Inflammatory macrophage treated with lipopolysaccharide for 4 hours (primary cell): ENCODE measurements at places on chromosomes 1 and 21.
A peak's percentile ranks its signal among the peaks of the same experiment; 100 is the strongest.

DNA sequence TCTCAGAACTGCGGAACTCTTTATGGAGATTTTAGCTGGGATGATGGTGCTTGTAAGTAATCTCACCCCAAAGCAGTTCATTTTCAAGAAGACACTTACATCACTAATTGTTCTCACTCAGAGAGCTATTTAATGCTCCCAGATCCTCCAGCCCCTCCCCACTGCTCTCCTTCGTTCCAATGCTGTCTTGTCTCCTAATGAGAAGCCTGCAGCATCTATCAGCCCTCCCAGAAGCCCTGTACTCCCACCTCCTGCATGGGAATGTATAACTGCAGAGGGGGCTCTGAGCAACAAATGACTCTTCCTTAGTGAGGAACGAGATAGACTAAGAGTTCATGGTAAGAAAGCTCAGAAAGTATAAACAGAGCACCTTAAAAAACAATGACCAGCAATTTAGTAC, 377.4 kb upstream of the RUNX1 start:
- no peak for DNase-seq

DNA sequence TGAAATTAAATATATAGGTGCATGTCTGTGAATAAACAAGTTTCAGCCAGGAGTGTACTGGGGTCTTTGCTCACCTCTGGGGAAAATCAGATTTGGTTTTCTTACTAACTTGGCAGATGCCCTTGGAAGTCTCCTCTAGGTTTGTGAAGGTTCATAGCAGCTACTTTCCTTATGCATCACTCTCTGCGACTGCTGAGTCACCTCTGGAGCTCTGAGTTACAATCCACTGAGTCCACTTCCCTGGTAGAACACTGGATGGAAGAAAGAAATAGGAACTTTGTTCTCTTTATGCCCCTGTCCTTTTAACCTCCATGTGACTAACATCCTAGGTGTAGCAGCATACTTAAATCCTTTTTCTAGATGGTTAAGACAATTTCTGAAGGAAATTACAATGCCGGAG, 4.4 kb upstream of the FASLG start:
- DNase-seq, result peak; percentile 7

DNA sequence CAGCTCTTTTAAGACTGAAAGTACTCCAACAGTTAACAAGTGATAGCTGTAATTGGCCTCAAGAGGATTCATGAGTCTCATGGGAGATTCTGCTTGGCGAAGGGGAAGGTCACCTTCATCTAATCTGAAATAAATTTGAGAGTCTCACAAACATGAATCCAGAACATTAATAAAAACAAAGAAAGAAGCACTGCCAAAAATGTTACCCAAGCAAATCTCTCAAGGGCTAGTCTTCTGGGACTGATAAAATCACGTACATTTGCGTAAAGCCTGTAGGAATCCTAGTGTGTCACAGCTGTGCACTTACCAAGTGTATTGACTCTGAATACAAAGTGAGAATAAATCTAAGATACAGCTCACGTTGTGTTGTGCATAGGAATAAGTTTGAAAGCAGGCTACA, 21.2 kb upstream of the NUF2 start:
- no peak for DNase-seq

GRCh38 chr1:27391511-27392095, 819 bp upstream of the GPR3 start:
- DNase-seq, result no peak

DNA sequence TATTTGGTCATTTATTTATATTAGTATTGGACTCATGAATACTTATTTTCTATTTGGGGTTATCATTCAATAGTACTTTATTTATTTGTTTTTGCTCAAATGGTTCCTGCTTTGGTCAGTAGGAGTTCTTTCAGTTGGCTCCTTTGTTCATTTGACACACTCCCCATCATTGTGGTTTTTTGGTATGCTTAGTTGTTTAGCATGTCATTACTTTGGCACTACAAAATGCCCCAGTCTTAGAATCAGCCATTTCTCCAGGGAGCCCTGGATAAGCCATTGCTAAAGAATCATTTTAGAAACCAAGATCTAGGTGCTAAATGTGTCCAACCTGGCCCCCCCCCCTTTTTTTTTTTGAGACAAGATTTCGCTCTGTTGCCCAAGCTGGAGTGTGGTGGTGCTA, 61.7 kb upstream of the MRPS6 start:
- no peak for DNase-seq

GRCh38 chr1:234631721-234632125, 21.7 kb upstream of the IRF2BP2 start:
- DNase-seq, result no peak

- peak; percentile 95 for DNase-seq
These were observed 21.6 kb downstream of the MAPKAPK2 start for GRCh38 chr1:206706298-206706791.

GRCh38 chr1:226424221-226425003, 16.5 kb upstream of the PARP1 start:
- no peak for DNase-seq

GRCh38 chr1:14371771-14372497, 226.6 kb upstream of the KAZN start:
- no peak for DNase-seq

DNA sequence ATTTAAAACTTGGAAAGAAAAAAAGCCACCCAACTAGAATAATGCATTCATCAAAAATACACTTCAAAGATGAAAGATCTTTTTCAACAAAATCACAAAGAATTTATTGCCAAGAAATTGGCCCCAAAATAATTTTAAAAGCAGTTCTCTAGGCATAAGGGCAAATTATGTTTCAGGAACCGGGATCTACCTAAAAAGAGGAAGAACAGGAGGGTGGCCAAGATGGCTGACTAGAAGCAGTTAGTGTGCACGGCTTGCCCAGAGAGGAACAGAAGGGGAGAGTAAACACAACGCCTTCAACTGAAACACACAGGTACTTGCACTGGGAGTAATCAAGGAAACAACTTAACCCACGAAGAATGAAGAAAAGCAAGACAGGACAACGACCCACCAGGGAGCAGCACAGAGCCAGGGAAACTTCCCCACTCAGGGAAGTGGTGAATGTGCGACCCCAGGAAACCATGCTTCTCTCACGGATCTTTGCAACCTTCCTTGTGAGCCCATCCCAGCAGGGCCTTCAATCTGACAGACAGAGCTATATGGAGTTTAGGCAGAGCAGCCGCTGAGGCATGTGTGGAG, 46.1 kb downstream of the ACKR1 start:
- DNase-seq, result no peak

DNA sequence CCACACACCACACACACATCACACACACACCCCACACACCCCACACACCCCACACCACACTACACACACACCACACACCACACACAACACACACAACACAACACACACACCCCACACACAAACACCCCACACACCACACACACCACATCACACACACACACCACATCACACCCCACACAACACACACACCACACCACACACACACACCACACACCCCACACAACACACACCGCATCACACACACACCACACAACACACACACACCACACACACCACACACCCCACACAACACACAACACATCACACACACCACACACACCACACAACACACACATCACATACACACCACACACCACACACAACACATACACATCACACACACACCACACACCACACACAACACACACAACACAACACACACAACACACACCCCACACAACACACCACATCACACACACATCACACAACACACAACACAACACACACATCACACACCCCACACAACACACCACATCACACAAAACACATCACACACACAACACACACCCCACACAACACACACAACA, 2.4 kb downstream of the LYPD8 start:
- DNase-seq, result no peak

- peak; percentile 23 for DNase-seq
These were observed 546 bp downstream of the ELOVL1 start for GRCh38 chr1:43367026-43367903.

DNA sequence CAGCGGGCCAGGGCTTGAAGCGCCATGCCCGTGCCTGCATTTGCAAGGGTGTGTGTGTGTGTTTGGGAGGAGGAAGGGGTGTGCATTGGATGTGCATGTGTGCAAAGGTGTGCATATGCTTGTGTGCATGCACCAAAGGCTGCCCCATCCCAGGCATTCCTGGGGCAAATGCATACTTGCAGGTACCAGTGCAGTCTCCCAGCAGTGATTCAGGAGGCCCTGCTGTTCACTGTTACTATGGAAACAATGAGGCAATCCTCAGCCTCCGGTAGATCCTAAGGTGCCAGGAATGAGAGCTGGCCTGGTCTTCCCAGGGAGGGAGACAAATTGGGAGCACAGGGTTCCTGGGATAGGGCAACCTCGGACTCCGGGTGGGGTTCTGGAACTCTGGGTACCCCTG, 7.5 kb upstream of the FNDC5 start:
- DNase-seq, result no peak

- DNase-seq, result no peak
These were observed 43.1 kb downstream of the GPR161 start for GRCh38 chr1:168093616-168094015.

GRCh38 chr1:154176337-154176736, 15.6 kb downstream of the TPM3 start:
- DNase-seq, result peak; percentile 61

- no peak for DNase-seq
These were observed 89.5 kb downstream of the SCMH1 start for GRCh38 chr1:41152622-41153044.

DNA sequence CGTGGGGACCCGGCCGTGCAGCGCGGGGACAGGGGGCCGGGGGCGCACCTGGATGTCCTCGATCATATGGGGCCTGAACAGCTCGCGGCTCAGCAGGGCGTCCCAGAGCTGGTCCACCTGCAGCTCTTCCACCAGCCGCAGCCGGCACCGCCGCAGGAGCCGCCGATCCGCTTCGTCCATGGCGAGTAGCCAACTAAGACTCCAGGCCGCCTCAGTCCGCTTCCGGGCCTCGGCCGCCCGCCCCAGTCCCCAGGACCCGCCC, at the start of gene CASP9:
TSS of gene CASP9 (minus strand) at position 195 of the 262 bp plus-strand sequence. CDS start at position 180, 15 bp downstream.
- DNase-seq, result no peak

DNA sequence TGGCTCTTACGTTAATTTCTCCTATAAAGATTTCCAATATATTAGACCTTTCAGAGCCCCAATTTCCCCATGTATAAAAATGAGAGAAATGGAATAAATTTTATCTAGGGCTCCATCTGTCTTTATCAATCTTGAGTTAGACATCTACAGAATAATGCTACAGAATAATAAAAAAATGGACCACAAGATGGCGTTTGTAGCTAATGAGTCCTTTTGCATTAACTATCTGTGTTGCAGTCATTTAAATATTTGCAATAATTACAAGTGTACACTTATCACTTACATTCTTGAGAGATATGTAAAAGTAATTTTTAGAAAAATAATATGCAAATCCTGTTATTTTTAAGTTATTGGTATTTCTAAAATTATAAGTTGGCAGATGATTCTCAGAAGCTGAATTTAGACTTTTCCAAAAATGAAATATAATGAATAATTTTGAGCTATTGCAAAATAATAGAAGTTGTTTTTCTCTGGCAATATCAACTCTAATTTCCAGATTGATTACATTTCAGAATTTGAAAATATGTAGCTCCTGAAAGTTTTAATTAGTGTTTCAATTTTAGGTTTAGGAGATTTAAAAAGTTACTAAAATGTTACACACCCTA, 87.7 kb downstream of the SNX7 start:
- peak; percentile 22 for DNase-seq

- DNase-seq, result no peak
These were observed 362.2 kb downstream of the SRGAP2C start for GRCh38 chr1:121546830-121547591.

DNA sequence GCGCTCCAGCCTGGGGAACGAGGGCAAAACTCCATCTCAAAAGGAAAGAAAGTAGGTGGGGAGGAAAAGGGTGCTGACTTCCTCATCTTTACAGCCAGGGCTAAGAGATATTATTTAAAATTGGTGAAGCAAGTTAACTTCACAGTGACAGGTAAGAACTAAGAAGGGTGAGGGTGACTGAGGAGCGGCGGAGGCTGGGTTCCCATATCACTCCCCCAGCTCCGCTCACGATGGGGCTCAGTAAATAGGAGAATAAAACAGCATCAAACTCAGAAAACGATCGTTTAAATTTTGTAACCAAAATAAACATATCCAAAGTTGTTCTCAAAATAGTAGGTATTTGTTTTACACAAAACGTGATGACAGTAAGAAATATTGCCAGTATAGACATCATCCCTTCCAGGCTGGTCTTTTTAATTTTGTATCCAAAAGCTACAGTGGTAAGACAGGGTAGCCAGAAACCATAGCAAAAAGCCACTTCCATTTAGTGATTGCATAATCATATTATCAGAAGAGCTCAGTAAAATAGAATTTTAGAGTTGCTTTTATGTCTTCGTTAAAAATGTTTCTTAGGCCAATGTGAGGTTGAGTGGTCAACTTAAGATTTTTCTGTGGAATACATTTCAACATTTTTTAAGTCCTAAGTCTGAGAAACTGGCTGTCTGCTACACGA, 26.2 kb upstream of the ADARB1 start:
- DNase-seq, result no peak

DNA sequence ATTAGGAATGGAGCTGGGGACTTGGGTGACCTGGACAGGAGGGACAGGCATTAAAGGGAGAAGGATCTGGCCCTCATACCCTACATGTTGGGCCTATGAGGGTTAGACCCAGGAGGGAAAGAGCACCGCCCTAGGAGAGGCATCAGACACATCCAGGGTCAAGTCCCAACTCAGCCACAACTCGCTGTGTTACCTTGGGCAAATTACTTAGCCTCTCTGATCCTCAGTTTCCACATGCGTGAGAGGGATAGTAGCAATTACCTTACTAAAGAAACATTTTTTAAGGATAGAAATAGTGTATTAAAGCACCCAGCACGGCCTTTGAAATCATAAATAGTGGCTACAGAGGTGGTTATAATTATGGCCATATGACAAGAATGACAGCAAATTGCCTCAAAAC, 20.1 kb upstream of the SELENON start:
- no peak for DNase-seq

DNA sequence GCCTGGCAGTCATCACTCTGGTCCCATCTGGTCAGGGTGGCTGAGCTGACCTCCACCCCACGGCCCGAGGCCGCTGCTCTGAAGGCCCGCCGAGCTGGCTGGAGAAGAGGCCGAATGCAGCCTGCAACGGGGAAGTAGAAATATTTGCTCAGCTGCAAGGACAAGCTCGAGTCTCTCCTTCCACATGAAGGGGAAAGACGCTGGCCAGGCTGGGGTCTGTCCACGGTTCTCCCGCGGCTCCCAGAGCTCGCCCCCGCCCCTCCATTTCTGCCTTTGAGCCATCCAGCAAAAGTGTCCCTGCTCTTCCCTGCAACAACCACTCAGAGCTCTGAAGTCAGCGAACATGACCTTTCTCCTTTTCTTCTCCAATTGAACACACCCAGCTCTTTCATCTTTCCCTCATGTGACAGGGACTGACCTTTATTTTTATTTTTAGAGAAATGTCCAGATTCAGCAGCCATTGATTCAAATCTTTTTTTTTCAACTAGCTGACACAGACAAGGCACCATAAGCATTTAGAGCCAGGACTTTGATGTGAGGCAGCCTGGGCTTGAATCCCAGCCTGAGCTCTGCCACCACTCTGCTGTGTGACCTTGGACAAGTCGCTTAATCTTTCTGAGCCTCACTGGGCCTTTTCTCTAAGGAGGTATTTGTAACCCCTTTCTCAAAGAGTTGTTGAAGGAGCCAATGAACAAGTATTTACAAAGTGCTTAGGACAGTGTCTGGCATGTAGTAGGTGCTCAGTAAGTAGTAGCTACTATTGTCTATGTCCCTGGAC, 149.3 kb upstream of the WNT4 start:
- no peak for DNase-seq
